Smooth muscle cell of the brain vasculature (primary cell): ENCODE measurements at places on chromosomes 4 and X.

DNA sequence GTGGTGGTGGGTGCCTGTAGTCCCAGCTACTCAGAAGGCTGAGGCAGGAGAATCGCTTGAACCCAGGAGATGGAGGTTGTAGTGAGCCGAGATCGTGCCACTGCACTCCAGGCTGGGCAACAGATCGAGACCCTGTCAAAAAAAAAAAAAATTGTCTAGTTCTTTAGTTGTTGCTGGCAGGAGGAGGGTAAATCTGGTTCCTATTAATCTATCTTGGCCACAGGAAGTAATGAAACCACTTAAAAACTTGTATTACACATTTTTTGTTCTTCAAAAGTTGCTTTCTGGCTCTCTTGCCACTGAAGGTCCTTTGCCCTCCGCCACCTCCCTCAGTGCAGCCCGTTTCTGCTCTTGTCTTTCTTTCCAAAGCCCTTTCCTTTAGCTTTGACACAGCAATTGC lies 102.9 kb upstream of the ARSJ start:
- DNase-seq: no peak

- no peak for DNase-seq
Observed at GRCh38 chrX:9135901-9136510, 102.1 kb upstream of the FAM9B start.

- DNase-seq: no peak
Observed at GRCh38 chr4:119657111-119657611, 28.6 kb upstream of the PDE5A start.

DNA sequence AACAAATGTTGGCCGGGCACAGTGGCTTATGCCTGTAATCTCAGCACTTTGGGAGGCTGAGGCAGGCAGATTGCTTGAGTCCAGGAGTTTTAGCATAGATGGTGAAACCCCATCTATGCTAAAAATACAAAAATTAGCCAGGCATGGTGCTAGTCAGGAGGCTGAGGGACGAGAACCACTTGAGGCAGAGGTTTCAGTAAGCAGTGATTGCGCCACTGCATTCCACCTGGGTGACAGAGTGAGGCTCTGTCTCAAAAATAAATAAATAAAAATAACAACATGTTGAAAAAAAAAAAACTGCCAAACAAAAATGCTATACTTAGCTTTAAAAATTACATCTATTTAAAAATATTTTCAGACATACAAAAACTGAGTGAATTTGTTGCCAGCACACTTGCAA lies 374.2 kb upstream of the SMIM31 start:
- no peak for DNase-seq

GRCh38 chr4:182235021-182235795 lies 8.0 kb upstream of the TENM3 start:
- DNase-seq: no peak
